ENCODE measurements at places on chromosomes 7 and 10.

DNA sequence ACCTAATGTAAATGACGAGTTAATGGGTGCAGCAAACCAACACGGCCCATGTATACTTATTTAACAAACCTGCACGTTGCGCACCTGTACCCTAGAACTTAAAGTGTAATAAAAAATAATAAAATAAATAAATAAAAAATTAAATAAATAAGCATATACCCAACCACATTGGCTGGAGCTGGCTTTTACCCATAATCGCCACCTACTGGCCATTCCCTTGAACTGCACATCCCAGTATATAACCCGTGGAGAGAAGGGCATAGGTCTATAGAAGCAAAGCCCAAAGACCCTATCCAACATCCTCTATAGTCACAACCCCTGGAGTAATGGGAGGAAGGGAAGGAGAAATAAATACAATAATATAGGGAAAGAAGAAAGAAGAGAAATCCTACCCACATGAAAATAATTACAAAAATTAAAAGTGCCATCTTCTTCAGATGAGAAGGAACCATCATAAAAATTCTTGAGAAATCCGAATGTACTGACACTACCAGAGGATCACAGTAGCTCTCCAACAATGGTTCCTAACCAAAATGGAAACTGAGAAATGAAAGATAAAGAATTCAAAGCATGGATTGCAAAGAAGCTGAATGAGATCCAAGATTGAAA, 65.6 kb downstream of the TWIST1 start:
- DNase-seq: no peak

DNA sequence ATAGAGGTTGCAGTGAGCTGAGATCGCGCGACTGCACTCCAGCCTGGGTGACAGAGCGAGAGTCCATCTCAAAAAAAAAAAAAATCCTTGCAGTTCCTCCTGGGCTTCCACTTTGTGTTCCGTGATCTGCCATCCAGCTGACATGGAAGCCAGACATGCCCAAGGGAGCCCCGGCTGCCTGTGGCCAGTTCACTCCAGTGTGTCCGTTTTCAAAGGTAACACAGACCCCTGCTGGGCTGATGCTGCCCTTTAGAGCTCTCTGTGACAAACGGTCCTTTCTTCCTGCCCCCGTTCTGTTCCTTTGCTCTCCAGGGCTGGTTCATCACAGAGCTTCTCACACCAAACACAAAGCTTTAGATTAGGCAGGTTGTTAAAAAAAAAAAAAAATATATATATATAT, 130.8 kb downstream of the CUL2 start:
- no peak for DNase-seq

DNA sequence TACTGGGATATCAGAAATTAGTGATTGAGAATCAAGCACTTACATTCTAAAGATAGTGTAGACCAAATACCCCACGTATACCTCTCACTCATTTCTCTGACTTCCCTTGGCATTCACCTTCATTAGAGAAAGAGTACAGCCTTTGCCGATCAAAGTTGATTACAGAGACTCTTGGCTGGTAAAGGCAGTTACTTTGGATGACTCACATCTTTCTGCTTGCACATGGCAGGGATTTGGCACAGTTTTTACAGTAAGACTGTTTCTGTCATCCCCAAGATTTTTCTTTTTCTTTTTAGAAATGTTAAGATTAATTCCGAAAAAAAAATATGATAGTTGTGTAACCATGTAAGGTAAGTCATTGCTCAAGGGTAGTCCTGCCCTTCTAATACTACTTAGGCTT, 143.0 kb downstream of the TSPAN12 start:
- no peak for DNase-seq

- no peak for DNase-seq
Measured at GRCh38 chr7:4782333-4783291, 7.2 kb downstream of the AP5Z1 start.

DNA sequence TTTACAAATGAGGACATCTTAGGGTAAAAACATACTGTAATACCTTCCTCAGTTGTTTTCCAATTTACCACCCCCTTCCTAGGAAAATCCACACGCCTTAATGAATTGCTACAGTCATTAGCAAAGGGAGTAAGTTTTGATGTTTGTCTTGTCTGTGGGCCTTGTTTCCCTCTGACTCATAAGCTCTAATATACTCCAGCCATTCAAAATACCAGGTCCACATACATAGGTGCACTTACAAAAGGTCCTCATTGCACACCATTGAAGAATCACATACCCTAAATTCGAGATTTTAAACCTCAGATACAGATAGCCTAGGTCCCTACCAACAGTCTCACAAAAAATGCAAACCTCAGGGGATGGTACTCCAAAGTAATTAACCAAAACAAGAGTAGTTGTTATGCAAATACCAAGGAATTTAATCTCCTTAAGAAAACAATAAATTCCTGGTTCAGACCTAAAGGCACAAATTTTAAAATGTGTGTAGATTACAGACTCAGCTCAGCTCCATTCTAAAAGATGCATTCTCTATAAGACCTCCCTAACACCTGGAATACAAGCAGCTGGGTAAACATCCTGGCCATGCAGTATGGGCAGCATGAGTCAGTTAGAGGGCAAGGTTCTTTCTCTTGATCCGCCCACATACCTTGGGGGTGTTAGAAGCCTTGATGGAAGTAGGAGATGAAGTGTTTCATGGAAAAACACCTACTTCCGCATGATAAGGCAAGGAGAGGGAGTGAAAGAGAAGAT, 3.0 kb upstream of the LIPK start:
- DNase-seq: peak; percentile 58

- DNase-seq: no peak
Measured at GRCh38 chr7:71679480-71679879, 547.5 kb downstream of the GALNT17 start.

- DNase-seq: no peak
Measured at GRCh38 chr10:111836571-111836970, 347.0 kb downstream of the GPAM start.

DNA sequence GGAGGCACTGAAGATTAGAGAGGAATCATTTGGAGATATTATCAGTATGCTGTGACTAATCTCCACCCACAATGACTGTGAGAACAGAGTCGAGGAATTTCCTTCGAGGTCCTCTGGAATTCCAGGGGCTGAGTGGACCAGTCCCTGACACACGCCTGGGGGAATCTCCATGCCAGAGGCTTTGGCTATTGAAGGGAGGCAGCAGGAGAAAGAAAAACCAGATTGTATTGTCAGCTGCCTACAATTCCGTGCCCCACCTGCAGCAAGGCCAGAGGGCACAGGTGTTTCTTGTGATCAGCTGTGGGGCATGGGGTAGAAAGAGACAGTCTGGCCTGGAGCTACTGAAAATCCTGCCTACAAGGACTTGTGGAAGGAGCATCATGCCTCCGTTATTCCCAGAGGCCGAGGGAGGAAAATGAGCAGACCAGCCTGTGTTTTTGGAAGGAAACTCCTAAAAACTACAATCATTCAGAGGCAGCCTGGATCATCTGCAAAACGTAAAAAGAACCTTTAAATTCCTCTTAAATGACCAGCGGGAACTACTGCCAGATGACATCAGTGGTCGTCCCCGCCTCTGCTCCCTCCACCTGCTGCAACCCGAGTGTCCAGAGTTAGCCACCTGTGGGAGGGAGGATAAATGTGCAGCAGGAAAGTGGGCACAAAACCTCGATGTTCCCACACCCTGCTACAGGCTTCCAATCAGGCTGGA, 25.4 kb upstream of the ANK3 start:
- no peak for DNase-seq

- no peak for DNase-seq
Measured at GRCh38 chr10:32943854-32944661, 14.0 kb downstream of the ITGB1 start.

GRCh38 chr10:58807629-58808022, 295.0 kb downstream of the BICC1 start:
- DNase-seq: no peak

- peak; percentile 33 for DNase-seq
Measured at GRCh38 chr7:117808910-117809705, 64.1 kb downstream of the CTTNBP2 start.

Measured in NCI-H2029 (cell line).